OCI-M1 (cell line): ENCODE measurements at places on chromosomes 13 and 19.

DNA sequence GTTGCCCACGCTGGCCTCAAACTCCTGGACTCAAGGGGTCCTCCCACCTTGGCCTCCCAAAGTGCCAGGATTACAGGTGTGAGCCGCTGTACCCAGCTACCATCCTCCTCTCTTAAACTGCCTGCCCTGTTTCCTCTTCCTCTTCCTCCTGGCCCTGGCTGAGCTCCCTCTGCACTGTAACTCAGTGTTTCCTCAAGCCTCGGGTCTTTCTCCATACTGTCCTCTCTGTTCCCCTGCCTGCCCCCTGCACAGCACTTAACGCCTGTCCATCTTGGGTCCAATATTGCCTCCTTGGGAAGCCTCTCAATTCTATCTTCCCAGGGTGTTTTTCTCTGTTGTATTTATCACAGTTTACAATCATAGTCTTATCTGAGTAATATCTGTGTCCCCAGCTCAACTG, 6.1 kb downstream of the LIPE start:
- no peak for DNase-seq

DNA sequence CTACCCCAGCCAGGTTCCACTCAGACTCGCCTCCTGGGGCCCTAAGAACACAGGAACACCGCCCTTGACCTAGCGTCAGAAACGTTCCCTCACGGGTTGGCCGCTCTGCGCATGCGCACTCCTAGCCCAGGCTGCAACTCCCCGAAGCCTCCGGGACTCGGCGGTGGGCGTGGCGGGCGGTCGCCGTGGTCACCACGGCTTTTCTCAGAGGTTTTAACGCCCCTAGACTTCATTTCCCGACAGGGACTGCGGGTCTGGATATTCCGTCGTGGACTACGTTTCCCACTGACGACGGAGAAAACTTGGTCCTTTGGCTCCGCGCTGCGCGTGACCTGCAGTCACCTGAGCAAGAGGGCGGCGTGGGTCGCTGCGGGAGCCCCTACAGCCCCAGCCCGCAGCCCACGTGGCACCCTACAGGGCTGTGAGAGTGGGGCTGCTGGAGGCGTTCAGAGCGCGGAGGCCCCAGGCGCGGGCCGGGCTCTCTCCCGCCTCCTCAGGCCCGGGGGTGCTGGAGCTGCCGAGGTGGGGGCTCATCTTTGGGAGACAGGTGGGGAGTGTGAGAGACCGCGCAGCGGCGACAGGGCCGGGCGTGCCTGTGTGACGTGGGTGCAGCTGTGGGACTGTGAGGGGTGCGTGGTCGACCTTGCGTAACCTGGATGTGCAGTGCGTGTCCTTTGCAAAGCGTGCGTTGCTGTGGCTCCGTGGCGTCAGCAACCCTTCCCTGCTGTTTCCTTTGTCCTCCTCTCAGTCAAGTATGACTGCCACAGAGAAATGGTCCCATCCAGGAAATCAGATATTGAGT, 38.0 kb upstream of the ZNF573 start:
- DNase-seq = peak; percentile 94

DNA sequence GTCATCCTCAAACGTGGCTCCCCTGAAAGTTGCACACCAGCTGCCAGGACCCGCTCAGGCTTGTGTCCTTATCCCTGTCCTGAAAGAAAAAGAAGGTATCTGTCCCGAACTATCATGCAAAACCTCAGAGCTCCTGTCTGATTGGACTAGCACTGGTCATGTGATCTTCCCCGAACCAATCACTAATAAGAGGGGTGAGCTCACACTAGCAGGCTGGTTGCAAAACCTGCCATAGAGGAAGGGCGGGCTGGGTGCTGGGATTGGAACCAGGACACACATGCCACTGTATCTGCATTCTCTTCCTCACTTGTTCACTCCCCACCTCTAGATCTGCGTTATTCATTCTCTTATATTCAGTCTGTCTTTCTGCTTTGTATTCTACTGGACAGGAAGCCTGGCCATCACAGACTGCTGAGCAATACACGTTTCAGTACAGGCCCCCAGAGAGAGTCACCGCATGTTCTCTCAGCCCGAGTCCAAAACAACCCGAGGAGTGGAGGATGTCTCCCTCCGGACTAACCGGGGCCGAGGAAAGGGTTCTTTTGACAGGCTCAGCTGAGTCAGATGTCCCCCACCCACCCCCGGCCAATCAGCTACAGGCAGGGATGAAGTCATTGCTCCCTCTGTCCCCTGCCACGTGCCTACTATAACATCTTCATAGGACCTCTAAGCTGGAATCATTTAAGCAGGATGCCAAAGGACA, 97.7 kb downstream of the SIPA1L3 start:
- peak; percentile 96 for DNase-seq

DNA sequence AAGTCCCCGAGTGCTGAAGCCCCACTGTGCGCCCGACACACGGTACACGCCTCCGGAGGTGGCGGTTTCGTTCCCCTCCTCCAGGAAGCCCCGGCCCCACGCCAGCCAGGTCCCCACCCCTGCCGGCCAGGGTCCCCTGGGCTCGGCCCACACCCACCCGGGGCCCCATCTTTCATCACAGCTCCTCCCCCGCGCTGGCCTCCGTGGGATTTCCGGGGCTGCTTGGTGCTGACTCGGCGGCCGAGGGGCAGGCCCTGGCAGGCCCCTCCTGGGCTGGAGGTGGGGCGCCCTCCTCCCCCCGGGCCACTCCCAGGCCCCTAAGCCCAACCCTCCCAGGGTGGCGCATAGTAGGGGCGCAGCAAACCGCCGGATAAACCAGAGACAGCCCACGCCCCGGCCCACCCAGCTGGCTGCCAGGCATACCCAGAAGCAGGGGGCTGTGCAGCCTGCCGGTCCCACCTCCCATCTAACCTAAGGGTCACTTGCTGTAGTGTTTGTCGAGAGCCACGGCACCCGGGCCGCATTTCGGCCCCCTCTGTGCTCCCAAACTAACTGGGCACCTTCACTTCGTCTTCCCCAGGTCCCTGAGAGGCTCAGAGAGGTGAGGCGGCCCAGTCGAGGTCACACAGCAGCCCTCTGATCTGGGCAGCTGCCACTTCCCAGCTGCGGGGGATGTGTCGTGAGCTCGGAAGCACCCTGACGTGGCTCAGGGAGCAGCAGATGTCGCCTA, 6.6 kb downstream of the ZBTB7A start:
- DNase-seq = no peak

DNA sequence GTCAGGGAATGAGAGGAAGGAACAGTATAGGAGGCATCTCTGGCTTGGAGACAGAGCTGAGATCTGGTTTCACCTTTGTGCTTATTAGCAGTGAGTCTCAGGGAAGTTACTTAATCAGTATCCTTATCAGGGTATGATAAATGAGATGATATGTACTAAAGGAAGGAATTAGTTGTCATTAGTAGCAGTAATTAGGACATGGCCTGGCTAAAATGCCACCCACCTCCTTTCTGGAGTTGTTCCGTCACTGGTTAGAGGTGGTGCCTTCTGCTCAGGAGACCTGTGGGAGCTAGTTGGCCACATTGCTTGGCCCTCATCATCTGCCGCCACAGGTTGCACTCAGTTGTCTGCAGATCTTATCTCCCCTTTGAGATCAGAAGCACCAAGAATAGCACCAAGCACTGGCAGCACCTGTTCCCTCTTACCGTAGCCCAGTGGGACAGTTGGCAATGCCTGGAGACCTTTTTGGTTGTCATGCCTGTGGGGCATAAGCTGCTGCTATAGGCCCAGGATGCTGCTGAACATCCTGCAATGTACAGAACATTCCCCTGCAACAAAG, 4.7 kb downstream of the GPATCH1 start:
- no peak for DNase-seq

GRCh38 chr13:20360835-20361412, 128.8 kb upstream of the GJB6 start:
- DNase-seq = no peak

- DNase-seq = peak; percentile 52
These were observed 5.2 kb upstream of the BCAT2 start for GRCh38 chr19:48815870-48816501.

- DNase-seq = peak; percentile 100
These were observed 47.1 kb upstream of the MRI1 start for GRCh38 chr19:13717194-13717643.

DNA sequence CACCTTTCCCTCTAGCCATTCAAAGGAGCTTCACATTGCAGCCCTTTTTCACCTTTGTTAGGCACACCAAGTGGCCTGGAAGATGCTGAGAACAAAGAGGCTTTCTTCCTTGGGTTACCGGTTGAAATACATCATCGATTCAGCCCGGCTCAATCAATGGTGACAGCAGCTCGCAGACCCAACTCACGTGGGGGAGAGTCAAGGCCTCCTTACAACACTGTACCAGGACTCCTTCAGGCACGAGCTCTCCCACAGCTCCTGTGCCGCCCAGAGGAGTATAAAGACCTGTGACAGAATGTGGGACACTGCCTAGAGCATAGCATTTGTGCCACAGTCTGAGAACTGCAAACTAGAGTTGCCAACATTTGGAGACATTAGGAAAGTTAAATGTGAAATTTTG, 3.9 kb upstream of the LRRC63 start:
- DNase-seq = no peak

- DNase-seq = no peak
These were observed 19.1 kb upstream of the CXCL17 start for GRCh38 chr19:42461700-42462324.

GRCh38 chr19:49801966-49802661, 11.0 kb downstream of the FUZ start:
- no peak for DNase-seq

DNA sequence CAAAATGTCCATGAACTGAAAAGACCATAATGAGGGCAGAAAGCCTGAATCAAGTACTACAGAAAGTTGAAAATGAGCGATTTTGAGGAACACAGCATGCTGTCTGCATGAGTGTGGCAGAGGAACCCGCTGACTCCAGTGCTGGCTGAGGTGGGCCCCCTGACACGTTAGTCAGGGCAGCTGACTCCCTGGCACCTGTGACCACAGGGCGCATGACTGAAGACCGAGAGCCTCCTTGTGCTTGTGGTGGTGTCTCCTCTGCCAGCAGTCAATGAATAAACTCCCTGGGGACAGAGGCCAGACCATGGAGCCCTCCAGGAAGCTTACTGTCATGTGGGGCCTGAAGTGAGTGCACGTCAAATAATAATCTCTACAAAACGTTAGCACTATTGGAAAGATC, 38.4 kb upstream of the VSTM2B start:
- no peak for DNase-seq

DNA sequence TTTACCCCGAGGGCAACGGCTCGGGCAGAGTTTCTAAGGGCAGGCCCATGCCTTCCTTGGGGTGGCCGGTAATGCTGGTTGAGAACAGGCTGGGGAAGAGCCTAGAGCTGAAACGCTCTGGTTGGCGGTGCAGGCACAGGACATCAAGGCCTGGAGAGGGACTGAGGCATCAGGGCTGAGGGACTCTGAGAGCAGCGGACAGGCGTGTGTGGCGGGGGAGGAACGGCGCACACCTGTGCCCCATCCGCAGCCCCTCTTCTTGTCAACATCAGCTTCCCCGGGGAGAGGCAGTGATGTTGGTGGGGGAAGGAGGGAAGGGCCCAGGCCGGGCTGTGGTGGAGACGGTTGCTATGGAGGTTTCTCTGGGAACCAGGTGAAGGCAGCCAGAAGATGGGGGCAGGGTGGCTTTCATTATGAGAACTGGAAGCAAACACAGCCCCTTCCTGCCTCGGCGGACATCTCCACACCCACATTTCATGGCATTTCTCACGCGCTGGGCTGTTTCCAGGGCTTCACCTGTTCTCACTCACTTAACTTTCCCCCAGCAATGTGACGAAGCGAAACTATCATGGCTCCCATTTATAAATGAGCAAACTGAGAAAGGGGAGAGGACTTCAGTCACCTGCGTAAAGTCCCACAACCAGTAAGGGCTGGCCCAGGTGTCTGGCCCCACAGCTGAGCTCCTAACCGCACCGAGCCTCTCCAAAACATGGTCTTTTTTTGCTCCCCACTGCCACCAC, 8.2 kb upstream of the ATF5 start:
- no peak for DNase-seq

DNA sequence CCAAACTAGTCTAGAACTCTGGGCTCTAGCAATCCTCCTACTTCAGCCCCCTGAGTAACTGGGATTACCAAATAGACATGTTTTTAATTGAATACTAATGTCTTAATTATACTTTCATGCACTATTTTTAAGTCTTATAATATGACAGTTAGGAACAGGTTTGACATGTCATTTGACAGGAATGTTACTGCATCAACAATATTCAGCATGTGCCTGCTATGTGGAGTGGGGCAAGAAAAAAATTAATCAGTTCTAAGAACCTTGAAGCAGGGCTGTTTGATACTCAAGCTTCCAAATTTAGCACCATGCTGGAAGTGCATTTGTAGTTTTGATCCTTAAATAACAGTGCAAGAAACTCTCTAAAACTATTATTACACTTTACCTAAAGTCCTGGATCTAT, 265.3 kb downstream of the MZT1 start:
- DNase-seq = no peak

DNA sequence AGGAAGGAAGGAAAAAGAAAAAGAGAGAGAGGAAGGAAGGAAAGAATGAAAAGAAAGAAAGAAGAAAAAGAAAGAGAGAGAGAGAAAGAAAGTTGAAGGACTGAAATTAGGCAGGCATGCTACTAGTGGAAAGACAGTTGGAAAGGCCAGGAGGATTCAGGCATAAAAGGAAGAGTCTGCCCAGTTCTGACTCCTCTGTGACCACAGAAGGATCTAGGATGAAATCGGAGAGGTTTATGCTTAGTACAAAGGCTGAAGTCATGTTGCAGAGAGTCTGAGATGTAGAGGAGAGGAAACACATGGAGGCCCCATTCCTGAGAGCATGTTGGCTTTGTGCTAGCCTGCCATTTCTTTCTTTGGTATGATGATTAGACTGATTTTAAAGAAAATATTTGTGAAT, 246.5 kb upstream of the ARGLU1 start:
- DNase-seq = no peak

GRCh38 chr19:57083711-57084110, 36.1 kb upstream of the USP29 start:
- DNase-seq = no peak

DNA sequence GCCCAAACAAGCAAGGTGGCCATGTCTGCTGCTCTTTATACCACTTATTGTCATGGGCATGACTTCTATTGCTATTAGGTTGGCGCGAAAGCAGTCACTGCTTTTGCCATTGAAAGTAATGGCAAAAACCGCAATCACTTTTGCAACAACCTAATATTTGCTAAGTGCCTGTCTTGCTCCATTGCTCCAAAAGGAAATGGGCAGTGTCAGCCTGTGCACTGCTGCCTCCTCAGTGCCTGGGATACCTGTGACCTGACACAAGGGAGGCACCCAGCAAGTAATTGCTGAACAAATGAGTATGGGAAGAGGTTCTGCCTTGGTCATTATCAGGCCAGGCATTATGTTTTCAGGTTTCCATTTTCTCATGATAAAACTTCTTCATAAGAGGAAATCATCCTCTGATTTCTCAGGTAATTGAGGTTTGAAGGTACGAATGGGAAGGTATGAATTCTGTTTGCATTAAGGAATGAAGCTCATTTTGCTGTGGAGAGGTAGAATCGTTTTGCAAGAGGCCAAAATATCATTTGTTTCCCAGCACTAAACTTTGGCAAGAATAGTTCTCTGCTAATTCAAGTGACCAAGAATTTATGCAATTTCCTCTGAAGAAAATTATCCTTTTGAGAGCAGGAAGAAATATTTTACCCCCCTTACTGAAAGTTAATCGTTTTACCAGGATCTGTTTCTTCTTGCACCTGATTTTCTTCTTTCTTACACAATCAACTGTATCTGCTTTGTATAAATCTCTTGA, 128.4 kb upstream of the SPRY2 start:
- no peak for DNase-seq

- DNase-seq = no peak
These were observed 29.1 kb downstream of the SIGLEC5 start for GRCh38 chr19:51600940-51601580.
